Fibroblast of skin of right biceps (primary cell): ENCODE measurements at places on chromosomes 5 and 9.

DNA sequence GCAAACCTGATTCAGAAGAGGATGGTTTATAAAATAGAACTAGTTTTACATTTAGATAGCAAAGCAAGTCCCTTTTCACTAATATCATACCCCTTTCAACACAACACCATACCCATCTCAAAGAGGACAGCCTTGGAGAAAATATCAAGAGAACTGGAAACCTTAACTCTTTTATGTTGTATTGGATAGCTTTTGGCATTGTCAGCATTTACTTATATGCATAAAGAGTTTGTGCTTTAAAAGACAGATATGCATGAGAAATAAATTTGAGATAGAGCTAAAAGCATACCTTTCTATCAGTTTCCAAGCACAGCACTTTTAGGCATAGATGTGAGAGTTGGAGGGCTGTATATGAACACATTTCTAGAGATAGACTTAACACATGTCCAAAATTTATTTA, 799.3 kb upstream of the ACO1 start:
- DNase-seq, result no peak

- DNase-seq, result peak; percentile 90
These were observed 237.8 kb upstream of the GAS1 start for GRCh38 chr9:87184956-87185642.

DNA sequence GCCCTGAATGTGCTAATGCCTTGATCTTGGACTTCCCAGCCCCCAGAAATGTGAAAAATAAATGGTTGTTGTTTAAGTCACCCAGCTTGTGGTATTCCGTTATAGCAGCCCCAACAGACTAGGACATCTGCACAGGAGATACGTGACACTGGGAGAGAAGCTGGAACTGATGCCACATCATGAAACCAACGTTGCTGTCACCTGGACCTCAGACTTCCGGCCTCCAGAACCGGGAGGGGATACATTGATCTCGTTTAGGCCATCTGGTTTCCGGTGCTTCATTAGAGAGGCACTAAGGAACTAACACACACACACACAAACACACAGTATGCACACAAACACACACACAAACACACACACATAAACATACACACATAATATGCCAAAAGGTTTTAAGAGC, 75.0 kb upstream of the ICE1 start:
- DNase-seq, result no peak

DNA sequence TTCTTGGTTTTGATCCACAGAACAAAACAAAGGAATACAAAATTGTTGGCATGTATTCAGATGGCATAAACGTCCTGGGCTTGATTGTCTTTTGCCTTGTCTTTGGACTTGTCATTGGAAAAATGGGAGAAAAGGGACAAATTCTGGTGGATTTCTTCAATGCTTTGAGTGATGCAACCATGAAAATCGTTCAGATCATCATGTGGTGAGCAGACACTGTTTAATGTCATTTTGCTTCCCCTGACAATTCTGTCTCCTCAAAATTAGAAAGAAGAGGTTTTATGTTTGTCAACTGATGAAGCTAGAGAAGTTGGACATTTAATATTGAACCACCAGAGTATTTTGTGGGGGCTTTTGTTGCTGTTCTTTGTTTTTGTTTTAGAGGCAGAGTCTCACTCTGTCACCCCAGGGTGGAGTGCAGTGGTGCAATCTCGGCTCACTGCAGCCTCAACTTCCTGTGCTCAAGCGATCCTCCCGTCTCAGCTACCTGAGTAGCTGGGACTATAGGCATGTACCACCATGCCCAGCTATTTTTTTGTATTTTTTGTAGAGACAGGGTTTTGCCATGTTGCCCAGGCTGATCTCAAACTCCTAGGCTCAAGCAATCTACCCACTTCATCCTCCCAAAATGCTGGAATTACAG, 82.0 kb downstream of the SLC1A1 start:
- DNase-seq, result no peak

DNA sequence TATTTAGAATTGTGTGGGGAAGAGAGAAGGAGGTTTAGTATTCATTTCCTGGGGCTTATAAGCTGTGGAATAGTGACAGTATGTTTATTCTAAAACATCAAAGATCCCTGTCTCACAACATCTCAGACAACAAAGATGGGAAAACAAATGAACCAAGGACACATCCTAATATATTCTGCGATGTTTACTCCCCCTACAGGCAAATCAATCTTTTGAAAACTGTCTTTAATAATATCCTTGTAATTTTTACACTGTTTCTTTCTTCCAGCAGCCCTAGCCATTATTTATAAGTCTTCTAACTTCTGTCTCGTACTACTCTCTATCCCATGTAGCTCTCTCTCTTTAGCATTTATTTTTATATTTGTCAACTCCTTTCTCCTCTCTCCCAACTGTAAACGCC, 33.5 kb upstream of the TMEM252 start:
- no peak for DNase-seq

- no peak for DNase-seq
These were observed 2.6 kb upstream of the NSD1 start for GRCh38 chr5:177131019-177131320.

DNA sequence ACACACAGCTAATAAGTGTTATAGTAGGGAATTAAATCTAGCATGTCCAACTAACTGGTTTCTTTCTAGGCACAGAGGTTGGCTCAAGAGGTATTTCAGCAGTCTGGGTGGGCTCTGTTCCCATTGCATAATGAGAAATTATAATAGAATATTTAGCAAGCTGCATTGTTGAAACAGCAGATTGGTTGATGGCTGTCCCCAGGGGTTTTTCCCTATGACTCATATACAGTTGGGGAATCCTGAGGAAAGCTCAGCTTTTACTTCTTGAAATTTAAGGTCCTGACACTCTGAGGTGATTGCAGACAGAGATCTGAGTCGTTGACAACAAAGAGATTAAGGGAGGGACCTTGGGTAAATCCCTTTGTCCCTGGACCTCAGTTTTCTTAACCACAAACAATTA, 38.3 kb upstream of the TNFSF8 start:
- peak; percentile 80 for DNase-seq

DNA sequence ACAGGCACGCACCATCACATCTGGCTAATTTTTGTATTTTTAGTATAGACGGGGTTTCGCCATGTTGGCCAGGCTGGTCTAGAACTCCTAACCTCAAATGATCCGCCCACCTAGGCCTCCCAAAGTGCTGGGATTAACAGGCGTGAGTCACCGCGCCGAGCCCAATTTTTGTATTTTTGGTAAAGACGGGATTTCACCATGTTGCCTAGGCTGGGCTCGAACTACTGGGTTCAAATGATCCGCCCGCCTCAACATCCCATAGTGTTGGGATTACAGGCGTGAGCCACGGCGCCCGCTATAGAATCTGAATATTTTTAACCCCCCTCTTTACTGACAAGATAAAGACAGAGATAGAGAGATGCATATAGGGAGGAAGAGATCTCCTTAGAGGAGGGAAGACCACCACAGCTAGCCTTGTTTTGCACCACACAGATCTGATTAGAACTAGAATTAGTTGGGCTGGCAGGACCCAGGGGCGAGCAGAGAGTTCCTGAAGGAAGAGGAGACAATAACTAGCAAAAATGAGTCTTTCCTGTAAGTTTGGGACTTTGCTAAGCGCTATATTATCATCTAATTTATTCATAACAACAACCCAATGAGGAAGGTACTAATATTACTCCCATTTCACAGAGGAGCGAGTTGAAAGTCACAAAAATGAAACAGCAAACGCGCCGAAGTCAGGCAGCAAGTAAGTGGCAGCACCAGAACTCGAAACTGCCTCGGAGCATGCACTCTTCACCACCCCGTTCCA, 1.5 kb upstream of the ANKHD1 start:
- DNase-seq, result no peak

DNA sequence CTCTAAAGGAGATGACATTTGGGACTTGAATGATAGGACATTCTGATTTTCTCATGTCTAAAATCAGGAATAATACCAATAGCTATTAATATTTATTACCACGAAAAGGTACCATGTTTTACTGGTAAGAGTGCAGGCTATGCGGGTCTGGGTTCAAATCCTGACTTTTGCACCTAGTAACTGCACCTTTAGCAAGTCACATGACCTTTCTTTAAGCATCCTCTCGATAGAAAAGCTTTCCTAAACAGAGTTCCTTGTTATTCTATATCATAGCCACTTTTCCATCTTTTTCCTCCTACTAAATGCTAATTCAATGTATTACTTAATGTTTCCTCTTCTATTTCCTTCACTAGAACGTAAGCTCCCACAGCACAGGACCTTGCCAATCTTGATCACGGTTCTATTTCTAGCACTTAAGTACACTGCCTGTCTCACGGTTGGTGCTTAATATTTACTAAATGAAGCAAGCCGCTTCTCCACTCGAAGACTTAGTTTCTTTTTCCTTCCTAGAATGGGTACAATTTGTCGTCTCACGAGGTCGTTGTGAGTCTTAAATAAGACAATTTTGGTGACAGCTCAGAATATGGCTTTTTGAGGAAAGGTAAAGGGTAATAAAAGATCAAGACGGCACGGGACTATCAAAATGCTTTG, 816 bp downstream of the RBM18 start:
- DNase-seq, result peak; percentile 0

GRCh38 chr5:112579599-112580170, 158.0 kb upstream of the APC start:
- DNase-seq, result peak; percentile 17

GRCh38 chr5:43616535-43616934, 13.6 kb downstream of the NNT start:
- DNase-seq, result peak; percentile 18

- DNase-seq, result peak; percentile 28
These were observed 8.6 kb downstream of the HAPLN1 start for GRCh38 chr5:83711982-83712601.

GRCh38 chr5:178467568-178468195, 122.5 kb downstream of the COL23A1 start:
- peak; percentile 55 for DNase-seq

GRCh38 chr5:71882826-71883741, 164.0 kb downstream of the CARTPT start:
- DNase-seq, result peak; percentile 80

DNA sequence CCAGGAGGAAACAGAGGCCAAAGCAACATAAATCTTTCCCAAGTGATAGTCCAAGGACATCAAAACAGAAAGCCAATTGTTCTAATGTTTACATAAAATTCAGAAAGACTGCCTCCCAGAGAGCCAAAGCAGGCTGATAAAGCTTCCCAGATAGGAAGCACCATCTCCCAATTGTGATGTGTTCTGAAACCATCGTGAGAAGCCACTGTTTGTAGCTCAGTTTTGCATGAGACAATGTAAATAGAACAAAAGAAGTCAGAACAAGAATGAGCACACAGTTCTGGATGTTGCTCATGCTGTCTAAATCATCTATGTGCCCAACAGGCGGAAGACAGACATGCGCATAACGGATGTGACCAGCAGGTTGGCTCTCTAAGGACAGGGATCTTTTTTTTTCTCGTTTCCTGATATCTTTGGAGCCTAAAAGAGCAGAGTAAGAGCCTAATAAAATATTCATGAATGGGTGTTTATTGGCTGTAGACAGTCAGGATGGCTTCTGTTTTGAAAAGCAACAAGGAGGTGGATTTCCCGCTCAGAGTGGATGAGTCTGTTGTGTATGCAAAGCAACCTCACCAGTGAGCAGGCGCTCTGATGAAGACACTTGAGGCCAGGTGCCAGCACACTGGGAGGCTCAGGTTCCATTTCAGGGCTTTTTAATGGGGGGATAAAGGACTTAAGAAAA, 113.6 kb downstream of the GNA14 start:
- DNase-seq, result no peak

DNA sequence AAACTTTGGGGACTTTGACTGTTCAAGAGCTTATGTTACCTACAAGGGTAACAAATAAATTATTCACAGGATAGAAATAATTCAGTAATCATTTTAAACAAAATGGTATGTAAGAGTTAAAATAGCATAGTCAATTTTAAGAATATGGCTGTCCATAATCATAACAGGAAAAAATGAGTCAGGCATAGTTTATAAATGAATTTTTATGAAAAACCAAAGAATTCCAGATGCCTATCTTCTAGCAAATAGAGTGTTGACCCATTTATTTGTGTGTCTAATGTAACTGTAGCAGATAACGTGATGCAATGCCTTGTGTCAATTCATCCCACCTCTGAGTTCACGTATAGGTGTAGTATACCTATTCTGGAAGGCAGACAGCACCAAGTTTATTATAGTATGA, 169.7 kb upstream of the CDH9 start:
- peak; percentile 23 for DNase-seq

DNA sequence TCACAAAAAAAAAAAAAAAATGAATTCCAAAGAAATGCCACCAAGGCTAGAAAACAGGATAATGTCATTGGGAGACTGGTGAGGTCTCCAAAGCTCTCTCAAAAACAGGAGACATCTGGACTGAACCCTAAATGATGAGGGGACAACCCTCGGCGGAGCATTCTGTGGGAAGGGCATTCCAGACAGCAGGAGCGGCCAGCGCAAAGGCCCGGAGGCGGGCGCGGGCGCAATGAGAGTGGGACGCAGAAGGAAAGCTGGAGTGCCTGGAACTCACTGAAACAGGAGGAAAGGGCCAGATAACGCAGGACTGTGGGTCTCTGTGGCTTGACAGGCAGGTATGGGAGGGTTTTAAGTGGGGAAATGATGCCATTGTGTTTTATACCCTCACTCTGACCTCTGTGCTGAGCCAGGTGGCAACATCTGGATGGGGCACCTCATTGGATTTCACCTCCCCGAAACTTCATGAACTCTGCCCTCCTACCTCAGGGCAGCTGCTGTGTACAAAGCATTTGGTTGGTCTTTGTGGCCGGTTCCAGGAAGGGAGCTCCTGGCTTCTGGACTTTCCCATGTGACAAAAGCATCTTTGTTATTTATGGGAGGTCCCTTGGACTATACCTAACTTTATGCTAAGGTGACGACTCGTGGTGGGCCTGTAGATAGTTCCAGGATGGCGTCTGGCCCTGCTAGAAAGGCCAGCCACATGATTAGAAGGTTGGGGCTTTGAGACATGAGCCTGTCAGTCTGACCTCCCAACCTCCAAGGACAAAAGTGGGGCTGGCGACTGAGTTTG, 11.5 kb upstream of the MAPK9 start:
- DNase-seq, result no peak

- peak; percentile 84 for DNase-seq
These were observed 792.4 kb upstream of the C9orf72 start for GRCh38 chr9:28365728-28366127.

- DNase-seq, result peak; percentile 75
These were observed 15.9 kb downstream of the MAN2A1 start for GRCh38 chr5:109705596-109705995.

DNA sequence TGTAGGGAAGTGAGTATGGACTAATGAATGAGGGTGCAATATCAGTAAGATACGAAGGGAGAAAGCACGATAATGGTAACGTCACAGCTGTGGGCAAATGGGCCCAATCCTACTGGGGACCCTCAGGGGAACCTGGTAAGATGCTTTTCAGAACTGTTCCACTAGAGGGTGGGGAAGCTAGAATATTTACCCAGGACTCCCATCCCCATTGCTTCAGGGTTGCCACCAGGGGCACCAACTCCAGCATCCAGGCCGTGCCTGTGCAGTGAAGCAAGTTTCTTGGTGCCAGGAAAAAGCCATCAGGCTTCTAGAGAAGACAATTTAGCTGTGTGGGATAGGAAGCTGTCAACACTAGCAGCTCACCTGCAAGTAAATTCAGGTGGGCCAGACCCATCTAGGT, 409.3 kb downstream of the AGTPBP1 start:
- no peak for DNase-seq

- no peak for DNase-seq
These were observed 100.9 kb upstream of the MSX2 start for GRCh38 chr5:174623433-174624019.

- DNase-seq, result no peak
These were observed 69.1 kb upstream of the TJP2 start for GRCh38 chr9:69104830-69105527.

- no peak for DNase-seq
These were observed 93.8 kb downstream of the HSPA4 start for GRCh38 chr5:133145436-133146170.

- DNase-seq, result peak; percentile 48
These were observed 31.7 kb downstream of the GSN start for GRCh38 chr9:121299467-121300282.
